CD4-positive, alpha-beta T cell treated with Interleukin-4 for 1 hour (primary cell): ENCODE measurements at places on chromosomes 5 and 9.

DNA sequence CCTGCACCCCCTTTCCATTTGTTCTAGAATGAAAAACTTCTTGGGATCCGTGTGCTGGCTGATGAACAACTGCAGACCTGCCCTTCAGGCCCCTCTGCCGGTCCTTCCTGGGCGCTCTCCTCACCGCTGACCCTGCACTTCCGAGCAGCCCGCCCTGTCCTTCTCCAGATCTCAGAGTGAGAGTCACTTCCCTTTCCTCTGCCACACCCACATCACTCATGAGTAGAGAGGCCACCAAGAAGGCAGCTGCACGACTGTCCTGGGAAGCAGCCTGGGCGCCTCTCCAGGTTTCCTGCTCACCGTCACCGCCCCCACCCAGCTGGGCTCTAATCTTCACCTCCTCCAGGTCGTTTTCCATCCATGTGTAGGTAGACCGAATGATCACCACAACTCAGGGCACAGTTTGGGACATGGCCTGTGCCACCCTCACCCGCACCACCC, 35.0 kb upstream of the NSMF start:
- no peak for DNase-seq

DNA sequence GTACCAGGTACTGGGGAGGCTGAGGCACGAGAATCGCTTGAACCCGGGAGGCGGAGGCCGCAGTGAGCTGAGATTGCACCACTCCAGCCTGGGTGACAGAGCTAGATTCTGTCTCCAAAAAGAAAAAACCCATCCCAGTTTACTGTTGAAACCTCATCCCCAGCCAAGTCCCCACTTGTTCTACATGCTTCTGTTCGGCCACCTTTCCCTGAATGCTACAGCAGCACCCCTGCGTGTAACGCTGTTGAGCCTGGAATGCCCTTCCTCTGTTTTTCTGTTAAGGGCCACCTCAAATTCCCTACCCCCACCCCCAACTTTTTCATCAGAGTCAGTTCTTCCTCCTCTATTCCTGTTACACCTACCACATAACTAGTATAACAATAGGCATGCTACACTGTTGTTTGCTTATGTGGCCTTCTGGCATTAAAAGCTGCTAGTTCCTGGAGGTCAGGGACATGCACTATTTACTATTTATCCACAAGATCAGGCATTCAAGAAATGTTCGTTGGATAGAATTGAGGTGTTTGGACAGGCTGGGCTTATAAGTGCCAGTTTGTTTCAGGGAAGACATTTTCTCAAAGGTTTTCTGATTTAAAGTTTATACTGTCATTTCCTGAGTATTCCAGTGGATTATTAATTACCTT, 47.1 kb upstream of the C5orf47 start:
- DNase-seq: no peak

- no peak for DNase-seq
Measured at GRCh38 chr5:77640589-77641396, 2.3 kb upstream of the OTP start.

GRCh38 chr9:124598048-124598447, 90.8 kb upstream of the NR5A1 start:
- DNase-seq: no peak

GRCh38 chr9:123169926-123170325, 98.5 kb downstream of the STRBP start:
- no peak for DNase-seq

GRCh38 chr5:1673042-1673677, 126.5 kb downstream of the MRPL36 start:
- DNase-seq: no peak

DNA sequence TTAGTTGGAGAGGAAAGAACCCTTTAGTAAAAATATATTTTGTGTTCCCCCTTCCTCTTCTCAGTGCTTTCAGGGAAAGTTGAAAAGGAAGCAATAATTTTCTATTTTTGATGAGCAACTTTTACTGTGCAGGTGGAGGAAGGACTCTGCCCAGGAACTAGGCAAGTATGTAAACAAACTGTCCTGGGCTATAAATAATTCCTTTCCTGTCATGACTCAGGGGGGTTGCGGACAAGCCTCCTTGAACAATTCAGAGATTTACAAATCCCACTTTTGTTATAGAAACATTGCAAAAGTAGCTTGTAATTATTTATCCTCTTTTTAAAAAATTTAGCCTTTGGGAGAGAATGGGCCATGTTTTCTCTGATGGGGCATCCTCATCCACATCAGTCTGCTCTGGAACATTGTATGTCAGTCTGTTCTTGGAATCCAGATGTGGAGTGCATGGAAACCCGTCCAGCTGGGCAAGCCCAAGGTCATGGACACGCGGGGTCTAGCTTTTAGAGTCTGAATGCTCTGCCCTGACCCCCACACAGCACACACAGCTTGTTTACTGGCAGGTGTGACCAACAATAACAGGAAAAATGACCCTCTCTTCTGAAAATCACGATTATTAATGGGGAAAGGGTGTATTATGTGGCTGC, 127.6 kb downstream of the GADD45G start:
- DNase-seq: no peak

- DNase-seq: no peak
Measured at GRCh38 chr5:1478271-1479035, 33.2 kb upstream of the SLC6A3 start.

DNA sequence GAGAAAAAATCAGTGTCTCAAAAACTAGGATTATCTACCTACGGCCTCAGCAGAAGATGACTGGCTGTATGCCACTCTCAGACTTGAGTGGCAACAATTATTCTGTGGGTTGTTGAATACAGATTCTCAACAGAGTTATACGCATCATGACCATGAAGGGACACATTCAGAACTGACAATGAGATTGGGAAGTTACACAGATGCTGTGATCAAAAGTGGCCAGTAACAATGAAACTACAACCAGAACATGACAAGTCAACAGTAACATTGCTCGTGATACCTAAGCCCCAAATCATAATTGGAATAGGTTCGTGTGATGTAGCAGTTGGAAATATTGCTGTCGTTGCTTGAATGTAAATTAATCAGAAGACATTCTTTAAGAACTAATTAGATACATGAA, 957.5 kb upstream of the CDH9 start:
- no peak for DNase-seq

- DNase-seq: peak; percentile 77
Measured at GRCh38 chr9:127943731-127944144, 6.1 kb upstream of the DPM2 start.

- DNase-seq: no peak
Measured at GRCh38 chr9:27047136-27047535, 41.7 kb upstream of the LRRC19 start.

GRCh38 chr9:74403581-74403980, 93.6 kb upstream of the RORB start:
- DNase-seq: no peak

DNA sequence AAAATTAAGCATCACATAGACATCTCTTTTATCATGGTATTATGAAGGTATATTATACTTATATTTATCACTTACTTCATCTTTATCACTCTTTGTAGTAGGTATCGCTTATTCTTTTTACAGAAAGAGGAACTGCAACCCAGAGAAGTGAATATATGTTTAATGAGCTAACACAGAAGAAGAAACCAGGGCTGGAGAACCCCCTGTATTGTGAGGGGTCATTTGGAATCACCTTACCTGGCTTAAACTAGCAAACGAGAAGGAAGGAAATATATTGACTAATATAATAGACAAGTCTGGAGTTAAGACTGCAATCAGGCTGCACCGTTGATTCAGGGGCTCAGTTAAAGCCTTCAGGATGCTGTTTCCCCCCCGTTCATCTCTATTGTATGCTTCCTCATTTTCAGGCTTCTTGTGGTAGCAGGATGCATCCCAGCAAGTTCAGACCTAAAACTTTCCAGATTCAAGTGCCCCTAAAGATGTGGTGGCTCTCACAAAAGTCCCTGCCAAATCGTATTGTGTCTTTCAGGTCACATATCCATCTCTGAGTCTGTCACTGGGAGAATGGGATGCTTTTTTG, 146.4 kb downstream of the GCNT1 start:
- no peak for DNase-seq

GRCh38 chr5:167892352-167893115, 398.9 kb upstream of the WWC1 start:
- no peak for DNase-seq

GRCh38 chr5:173204185-173204979, 30.6 kb downstream of the NKX2-5 start:
- no peak for DNase-seq

DNA sequence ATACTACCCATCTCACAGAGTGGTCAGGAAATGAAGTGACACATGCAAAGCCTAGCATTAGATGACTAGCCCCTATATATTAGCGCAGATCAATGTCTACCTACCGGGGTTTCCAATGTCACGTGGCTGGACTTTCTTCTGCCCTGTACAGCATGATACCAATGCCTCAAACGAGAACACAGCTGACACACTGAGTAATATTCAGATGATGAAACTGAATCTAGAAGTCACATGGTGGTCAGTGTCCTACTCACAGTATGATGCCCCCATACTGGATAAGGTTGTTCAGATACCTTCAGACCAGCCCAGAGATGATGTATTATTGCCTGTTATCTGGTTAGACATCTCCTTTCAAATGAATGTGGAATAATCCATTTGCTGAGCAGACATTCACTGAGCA, 71.1 kb upstream of the FRRS1L start:
- no peak for DNase-seq

DNA sequence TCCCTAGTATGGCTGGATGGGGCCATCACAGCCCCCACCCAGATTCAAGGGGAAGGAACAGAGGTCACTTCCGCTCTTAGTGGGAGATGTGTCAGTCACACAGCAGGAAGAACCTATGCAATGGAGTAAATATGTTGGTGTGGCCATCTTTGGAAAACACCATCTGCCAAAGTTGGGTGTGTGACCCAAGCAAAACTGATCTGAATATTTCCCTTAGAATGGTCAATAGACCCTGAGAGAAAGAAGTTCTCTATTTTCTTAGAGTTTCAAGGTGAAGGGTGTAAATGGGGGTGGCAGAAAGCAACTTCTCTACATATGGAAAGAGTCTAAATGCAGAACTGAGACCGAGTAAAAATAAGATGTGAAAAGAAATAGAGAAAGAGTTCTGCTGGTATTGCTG, 212.7 kb downstream of the ESM1 start:
- DNase-seq: peak; percentile 56

DNA sequence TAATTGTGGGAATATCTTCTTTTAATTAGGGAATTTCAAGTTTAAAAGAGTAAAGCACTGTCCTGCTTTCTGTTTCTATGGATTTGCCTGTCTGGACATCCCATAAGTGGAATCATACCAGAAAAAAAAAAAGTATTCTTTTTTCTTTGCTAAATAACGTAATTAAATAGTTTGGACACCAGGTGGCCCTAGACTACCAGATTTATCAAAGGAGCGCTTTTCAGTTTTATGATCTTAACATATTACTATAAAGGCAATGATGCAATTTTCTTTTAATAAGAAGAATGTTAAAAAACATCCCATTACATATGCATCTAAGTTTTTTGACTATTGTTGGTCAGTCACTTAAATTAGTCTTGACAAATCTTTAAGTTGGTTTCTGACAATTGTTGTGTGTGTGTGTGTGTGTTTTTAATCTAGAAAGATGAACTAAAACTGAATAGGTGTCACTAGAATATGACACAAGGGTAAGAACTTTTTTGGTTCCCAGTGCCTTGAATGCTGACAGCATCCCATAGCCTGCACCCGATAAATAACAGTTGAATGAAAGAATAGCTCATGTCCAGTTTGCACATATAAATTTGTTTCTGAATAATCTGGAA, 49.5 kb downstream of the C5orf22 start:
- peak; percentile 37 for DNase-seq

DNA sequence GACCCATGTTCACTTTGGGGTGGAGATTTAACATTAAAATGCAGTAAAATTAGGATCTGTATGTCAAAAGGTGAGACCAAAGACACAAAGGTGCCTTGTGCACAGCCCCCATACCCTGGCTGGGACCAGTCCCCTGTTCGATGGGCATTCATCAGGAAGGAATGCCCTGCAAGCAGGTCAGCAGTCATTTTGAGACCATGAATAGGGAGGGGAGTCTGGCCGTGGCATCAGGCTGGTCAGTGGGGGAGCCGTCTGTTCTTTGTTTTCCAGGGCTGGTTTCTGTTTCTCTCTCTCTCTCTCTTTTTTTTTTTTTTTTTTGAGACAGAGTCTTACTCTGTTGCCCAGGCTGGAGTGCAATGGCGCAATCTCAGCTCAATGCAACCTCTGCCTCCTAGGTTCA, 68.9 kb upstream of the GOLM1 start:
- DNase-seq: no peak

- no peak for DNase-seq
Measured at GRCh38 chr9:113356686-113357292, 7.4 kb downstream of the BSPRY start.

DNA sequence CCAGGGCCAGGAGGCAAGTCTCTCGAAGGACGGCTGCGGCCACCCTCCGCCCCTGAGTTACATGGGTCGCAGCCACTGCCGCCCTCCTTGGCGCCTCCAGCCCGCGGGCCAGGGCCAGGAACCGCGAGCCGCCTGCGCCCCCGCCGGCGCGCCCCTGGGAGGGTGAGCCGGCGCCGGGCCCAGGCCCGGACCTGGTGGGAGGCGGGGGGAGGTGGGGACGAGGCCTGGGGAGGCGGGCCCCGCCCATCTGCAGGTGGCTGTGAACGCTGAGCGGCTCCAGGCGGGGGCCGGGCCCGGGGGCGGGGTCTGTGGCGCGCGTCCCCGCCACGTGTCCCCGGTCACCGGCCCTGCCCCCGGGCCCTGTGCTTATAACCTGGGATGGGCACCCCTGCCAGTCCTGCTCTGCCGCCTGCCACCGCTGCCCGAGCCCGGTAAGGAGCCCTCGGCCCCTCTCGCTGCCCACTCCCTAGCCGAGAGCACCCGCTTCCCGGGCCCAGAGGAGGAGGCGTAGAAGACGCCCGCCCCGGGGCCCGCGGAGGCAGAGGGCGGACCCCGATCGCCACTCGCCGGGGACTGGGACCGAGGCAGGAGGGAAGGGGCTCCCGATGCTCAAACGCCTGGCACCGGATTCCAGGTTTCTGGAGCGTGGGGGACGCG, at the start of gene ASS1:
Gene ASS1, plus strand, starts transcription at position 397 of the 657 bp plus-strand sequence. CDS start 7,268 bp downstream, outside the sequence.
- peak; percentile 30 for DNase-seq

DNA sequence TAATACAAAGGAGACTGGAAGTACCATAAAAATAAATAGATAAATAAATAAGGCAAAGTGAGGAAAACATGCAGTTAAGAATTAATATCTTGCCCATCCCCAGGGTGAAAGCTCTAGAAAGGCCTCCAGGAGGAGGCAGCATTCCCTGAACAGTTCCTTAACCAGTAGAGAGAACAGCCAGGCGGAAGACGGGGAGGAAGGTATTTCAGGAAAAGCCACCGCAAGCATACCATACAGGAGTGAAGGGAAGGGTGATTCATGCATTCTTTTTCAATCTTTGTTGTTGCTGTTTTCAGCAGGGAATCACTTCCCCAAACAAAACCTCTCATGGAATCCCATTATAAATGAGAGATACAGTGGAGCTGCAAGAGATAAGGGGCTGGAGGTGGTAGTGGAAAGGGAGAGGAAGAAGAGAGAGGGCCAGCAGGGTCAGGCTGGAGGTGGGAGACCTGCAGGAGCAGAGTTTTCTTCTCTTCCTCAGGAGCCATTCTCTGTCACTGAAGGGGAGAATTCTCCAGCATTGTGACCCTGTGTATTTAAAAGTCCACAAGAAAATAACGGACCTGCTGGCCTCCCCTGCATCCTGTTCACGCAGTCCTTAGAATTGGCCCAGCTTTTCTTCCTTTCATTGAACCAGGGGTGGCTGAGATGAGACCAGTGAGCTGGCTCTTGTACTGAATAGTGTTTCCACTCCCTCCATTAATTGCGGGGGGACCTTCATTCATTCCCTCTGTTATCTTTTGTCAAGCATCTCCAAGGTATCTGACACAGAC, 255.9 kb downstream of the FAM114A2 start:
- DNase-seq: no peak
